Stimulated activated naive CD4-positive, alpha-beta T cell treated with Interleukin-2 at 50 U/mL for 16 hours (primary cell): ENCODE measurements at places on chromosomes 7 and 10.

DNA sequence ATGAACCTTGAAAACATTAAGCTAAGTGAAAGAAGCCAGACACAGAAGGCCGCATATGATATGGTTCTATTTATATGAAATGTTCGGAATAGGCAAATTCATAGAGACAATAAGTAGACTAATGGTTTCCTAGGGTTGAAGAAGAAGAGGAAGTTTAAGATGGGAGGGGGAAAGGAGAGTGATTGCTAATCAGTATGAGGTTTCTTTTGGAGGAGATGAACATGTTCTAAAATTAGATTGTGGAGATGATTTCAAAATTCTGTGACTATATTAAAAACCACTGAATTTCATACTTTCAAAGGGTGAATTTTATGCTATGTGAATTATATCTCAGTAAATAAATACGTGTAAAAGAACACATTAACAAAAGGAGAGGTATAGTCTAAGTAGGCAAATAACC is 176.4 kb upstream of the HPS1 start:
- DNase-seq = no peak

DNA sequence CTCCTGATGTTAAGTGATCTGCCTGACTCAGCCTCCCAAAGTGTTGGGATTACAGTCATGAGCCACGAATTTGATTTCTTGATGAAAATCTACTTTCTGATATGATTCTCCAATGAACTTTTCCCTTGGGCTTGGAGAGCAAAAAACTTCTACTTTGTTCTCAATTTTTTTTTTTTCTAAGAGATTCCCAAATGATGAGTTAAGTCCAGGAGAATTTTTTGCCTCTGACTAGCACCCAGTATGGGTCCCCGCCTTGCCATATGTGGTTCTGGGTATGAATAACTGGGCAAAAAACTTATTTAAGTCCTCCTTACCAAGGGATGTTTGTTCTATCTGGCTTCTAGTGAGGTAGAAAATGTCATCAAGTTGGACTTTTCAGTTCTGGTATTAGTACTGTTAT is 147.9 kb upstream of the LYZL1 start:
- no peak for DNase-seq

- no peak for DNase-seq
Observed at GRCh38 chr7:39153647-39154046, 175.9 kb downstream of the POU6F2 start.

- no peak for DNase-seq
Observed at GRCh38 chr10:117617659-117618058, 75.1 kb downstream of the EMX2 start.

- DNase-seq = no peak
Observed at GRCh38 chr10:31927565-31927883, 1.1 kb downstream of the ARHGAP12 start.

- no peak for DNase-seq
Observed at GRCh38 chr7:5357951-5358350, 65.7 kb downstream of the TNRC18 start.

GRCh38 chr7:42548816-42549611 is 312.0 kb upstream of the GLI3 start:
- no peak for DNase-seq

- no peak for DNase-seq
Observed at GRCh38 chr10:102312683-102313082, 67.4 kb downstream of the GBF1 start.

GRCh38 chr10:7260412-7260900 is 150.4 kb downstream of the SFMBT2 start:
- DNase-seq = no peak

- DNase-seq = no peak
Observed at GRCh38 chr10:46198516-46198915, 88.3 kb upstream of the ANTXRL start.

GRCh38 chr7:159145490-159145855 is 806 bp upstream of the VIPR2 start:
- DNase-seq = no peak

- DNase-seq = no peak
Observed at GRCh38 chr7:43516581-43517342, 66.1 kb upstream of the STK17A start.

GRCh38 chr7:130286881-130287280 is 6.1 kb upstream of the CPA4 start:
- no peak for DNase-seq
